ENCODE measurements at places on chromosomes 2 and 18. TPM values are rescaled to one million over a fixed set of nuclear protein-coding genes. Genes with fewer than 3 reads are reported as not detected.

FHOD3 gene
- 10.5 TPM for polyA plus RNA-seq

DNA sequence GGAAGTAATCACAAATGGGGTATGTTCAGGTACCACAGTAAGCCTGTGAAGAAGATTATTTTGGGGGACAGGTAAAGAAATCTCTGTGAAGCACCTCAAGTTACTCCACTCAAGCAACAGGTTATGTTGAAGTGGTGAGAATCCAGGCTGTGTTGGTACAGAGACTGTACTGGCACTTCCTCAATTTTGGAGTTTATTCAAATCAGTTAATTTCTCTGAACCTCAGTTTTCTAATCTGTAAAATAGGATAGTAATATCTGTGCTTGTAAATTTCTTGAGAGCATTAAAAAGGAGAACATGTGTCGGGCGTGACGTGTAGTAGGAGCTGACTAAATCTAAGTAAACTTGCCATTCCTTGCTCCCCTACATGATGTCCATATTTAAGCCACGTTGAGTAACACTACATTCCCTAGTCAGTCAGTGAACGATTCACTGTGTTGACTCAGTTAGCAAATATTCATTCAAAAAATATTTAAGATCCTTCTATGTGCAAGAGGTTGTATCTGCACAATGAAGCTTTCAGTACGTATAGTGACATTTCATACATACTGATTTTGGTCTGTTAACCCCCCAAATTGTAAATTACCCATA, 504.2 kb downstream of the ZEB2 start:
- H3K4me1 ChIP-seq = no peaks in the 10 kb centered on the region
- H3K27ac ChIP-seq = no peak overlapping the region
- no peaks in the 10 kb centered on the region for H3K36me3 ChIP-seq
- H3K27me3 ChIP-seq = no peaks in the 10 kb centered on the region
- H3K4me3 ChIP-seq = no peak overlapping the region

DNA sequence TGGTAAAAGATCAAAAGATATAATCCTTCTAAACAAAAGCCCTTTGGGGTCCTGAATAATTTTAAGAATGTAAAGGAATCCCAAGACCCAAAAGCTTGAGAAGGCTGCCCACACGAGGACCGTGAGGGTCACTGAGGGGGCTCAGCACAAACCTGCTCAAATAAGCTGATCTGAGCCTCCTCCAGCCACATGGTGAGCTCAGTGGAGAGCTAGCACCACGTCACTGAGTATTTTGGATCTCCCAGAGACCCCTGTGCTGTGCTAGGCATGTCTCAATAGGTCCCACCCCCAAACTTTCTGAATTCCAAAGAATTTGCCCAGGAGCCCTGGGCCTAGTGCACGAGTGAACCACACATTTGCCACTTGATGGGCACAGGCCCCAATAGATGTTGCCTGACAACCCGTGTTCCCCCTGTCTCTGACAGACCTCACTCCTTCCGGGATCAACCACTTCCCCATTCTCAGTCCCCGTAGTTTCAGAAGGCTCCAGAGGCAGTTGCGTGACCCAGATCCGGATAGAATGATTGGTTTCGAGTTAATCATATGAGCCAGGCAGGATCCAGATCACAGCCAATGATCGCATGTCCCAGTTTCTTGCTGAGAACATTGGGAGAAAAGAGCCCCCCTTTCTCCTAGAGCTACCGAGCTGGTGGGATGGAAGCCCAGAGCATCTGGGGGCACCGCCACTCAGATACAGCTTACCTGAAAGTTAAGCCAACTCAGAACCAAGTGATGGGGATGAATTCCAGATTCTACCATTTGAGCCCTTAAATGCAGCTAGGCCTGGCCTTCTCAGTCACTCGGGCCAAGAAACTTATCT, 203.8 kb downstream of the TNS1 start:
- no peak overlapping the region for H3K27ac ChIP-seq
- peaks cover 8% of the 10 kb centered on the region for H3K4me1 ChIP-seq
- H3K4me3 ChIP-seq = no peak overlapping the region
- H3K27me3 ChIP-seq = no peaks in the 10 kb centered on the region

- peaks cover 31% of the 10 kb centered on the region for H3K36me3 ChIP-seq
- H3K4me1 ChIP-seq = peaks cover 29% of the 10 kb centered on the region
- no peaks in the 10 kb centered on the region for H3K27me3 ChIP-seq
- peak overlapping the region; percentile 47 for H3K27ac ChIP-seq
- DNase-seq = no peak
Observed at GRCh38 chr2:86213699-86214502, 14.6 kb downstream of the MRPL35 start.

DNA sequence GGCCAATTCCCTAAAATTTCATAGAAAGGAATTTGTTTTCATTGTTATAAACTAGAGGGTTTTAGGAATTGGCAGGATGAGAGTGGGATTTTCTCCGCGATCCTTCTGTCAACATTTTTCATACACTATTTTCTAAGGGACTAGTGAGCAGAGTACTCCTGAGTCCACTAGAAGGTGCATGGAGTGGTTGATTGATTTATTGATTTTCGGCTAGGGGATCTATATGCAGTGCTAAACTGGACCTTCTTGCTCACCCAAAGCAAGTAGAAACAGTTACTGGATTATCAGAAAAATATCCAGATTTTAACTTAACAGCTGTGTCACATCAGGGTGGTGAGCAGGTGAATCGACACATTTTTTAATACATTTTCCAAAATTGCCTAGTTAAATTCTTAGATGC, 159.9 kb upstream of the DTNA start:
- no peaks in the 10 kb centered on the region for H3K4me1 ChIP-seq
- H3K27me3 ChIP-seq = no peaks in the 10 kb centered on the region
- no peaks in the 10 kb centered on the region for H3K36me3 ChIP-seq
- no peak overlapping the region for H3K27ac ChIP-seq
- no peak overlapping the region for H3K4me3 ChIP-seq

- H3K27ac ChIP-seq = no peak overlapping the region
- no peaks in the 10 kb centered on the region for H3K36me3 ChIP-seq
- no peaks in the 10 kb centered on the region for H3K4me1 ChIP-seq
- H3K4me3 ChIP-seq = no peak overlapping the region
Observed at GRCh38 chr18:24679062-24679461, 218.6 kb downstream of the HRH4 start.

DNA sequence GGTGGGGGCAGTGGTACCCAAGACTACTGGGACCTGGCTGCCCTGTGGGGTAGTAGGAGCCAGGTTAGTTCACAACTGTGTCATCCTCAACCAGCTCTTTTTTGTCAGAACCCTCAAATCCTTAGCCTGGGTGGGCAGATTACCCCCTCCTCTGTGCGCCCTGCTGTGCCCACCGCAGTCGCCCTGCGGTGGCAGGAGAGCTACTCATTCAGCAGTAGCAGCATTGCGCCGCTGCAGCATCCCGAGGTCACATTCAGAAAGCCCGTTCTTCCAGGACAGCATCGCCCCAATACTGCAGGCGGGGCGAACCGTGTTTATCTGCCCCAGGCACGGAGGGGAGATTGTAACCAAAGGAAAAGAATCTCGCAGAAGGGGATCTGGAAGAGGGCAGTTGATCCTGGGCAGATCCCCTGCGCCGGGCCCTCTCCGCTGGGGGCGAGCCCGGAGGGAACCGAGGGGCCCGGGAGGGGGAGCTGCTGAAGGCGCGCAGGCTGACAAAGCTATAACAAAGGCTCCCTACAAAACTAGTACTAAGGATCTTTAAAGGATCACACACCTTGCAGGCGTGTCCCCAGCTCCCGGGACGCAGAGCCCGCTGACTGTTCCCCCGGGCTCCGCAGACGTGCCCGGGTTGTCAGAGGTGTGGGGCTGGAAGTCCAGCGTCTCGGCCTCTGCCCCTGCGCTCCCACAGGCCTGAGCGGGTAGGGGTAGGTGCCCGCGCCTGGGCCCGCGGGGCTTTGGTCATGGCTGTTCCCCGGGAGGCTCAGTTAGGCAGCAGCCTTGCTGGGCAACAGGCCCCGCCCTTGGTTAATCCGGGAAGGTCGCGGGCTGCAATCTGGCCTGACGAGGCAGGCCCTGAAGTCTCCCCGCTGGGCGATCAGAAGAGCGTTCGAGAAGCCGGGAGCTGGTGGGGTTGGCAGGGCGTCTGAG, 13.2 kb downstream of the POU3F3 start:
- H3K36me3 ChIP-seq = no peaks in the 10 kb centered on the region
- no peaks in the 10 kb centered on the region for H3K4me1 ChIP-seq
- no peak for DNase-seq
- peaks cover 100% of the 10 kb centered on the region for H3K27me3 ChIP-seq

LRP1B gene
- 1.0 TPM for polyA plus RNA-seq

WDSUB1 gene
- polyA plus RNA-seq = 13.7 TPM

ACTG2 gene
- polyA plus RNA-seq = 913 TPM

CCL20 gene
- polyA plus RNA-seq = 11.4 TPM

DNA sequence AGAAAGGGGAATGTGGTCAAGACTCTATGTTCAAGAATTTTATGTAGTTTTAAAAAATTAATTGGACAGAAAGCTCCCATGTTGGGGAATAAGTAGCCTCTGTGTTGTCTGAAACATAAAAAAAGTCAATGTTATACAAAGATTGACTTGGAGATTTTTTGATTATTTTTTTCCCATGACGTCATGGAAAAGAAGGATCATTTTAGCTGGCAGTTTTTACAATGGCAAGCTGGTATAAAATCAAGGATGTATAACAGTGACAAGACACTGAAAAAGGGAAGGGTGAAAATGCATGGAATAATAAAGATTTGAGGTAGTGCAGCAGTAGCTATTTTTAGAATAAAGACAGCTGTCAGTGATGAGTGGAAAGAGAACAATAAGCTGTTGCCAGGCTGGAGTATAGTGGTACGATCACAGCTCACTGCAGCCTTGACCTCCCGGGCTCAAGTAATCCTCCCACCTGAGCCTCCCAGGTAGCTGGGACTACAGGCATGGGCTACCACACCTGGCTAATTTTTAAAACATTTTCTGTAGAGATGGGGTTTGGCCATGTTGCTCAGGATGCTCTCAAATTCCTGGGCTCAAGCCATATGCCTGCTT, 9.2 kb downstream of the SLC39A10 start:
- no peak for DNase-seq
- peaks cover 6% of the 10 kb centered on the region for H3K4me1 ChIP-seq
- H3K36me3 ChIP-seq = no peaks in the 10 kb centered on the region
- H3K27me3 ChIP-seq = no peaks in the 10 kb centered on the region

DNA sequence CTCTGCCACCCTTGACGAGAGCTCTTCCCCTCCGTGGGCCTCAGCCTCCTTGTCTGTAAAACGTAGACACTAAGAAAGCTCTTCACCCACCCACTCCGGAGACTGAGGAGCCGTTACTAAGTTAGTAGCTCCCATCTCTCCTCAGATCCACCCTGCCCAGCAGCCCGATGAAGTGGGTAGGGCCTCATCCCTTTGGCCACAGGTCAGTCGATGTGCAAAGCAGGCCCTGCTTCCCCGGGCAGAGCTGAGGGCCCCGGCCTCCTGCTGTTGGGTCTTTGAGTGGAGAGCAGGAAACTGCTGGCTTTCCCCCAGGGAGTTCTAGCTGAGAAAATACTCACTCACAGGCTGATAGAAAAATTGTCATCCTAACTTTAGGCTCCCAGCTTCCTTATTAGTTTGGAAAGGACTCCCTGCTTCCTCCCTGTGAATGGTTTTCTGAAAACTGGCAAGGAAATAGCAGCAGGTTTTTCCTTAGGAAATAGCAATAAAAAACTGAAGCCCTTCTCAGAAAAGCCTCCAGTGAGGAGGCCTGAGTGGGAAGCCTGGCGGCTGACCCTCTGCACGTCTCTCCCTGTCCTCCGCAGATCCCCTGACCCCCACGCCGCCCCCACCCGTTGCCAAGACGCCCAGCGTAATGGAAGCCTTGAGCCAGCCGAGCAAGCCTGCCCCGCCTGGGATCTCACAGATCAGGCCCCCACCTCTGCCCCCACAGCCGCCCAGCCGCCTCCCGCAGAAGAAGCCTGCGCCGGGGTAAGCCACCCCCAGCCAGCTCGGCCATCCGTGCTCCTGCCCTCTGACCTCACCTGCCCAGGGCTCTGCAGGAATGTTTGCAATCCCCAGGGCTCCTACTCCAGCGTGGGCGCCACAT, 30.2 kb downstream of the ITGB1BP1 start:
- no peak for DNase-seq
- no peak overlapping the region for H3K27ac ChIP-seq
- peaks cover 61% of the 10 kb centered on the region for H3K36me3 ChIP-seq

- no peaks in the 10 kb centered on the region for H3K27me3 ChIP-seq
- no peak overlapping the region for H3K27ac ChIP-seq
- no peaks in the 10 kb centered on the region for H3K36me3 ChIP-seq
- DNase-seq = no peak
- H3K4me3 ChIP-seq = no peak overlapping the region
Observed at GRCh38 chr18:74623047-74623816, 25.6 kb downstream of the ZNF407 start.

DNA sequence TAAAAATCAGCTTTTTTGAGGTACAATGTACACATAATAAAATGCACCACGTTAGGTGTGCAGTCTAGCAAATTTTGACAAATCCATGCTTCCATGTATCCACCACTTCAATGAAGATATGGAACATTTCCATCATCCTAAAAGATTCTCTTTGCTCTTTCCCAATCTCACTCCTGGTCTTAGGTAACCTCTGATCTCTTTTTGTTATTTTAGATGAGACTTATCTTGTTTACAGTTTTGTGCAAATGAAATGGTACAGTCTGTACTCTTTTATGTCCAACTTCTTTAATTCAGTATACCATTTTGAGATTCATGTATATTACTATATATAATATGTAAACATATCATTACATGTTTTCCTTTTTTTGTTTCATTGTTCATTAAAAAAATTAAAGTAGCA, 16.3 kb upstream of the SERPINB5 start:
- no peak overlapping the region for H3K4me3 ChIP-seq
- H3K36me3 ChIP-seq = no peaks in the 10 kb centered on the region
- no peak overlapping the region for H3K27ac ChIP-seq

GRCh38 chr2:101145406-101145805, 5.8 kb downstream of the TBC1D8 start:
- DNase-seq = no peak
- H3K4me3 ChIP-seq = no peak overlapping the region
- H3K4me1 ChIP-seq = peaks cover 6% of the 10 kb centered on the region
- no peaks in the 10 kb centered on the region for H3K36me3 ChIP-seq
- H3K27me3 ChIP-seq = peaks cover 2% of the 10 kb centered on the region

- no peak overlapping the region for H3K27ac ChIP-seq
- no peak for DNase-seq
- no peaks in the 10 kb centered on the region for H3K36me3 ChIP-seq
- no peaks in the 10 kb centered on the region for H3K27me3 ChIP-seq
- no peaks in the 10 kb centered on the region for H3K4me1 ChIP-seq
- no peak overlapping the region for H3K4me3 ChIP-seq
Observed at GRCh38 chr2:179677077-179677688, 184.2 kb downstream of the ZNF385B start.

PSMD14 gene
- 35.9 TPM for polyA plus RNA-seq

- no peaks in the 10 kb centered on the region for H3K4me1 ChIP-seq
- no peaks in the 10 kb centered on the region for H3K36me3 ChIP-seq
- no peak for DNase-seq
- H3K27me3 ChIP-seq = no peaks in the 10 kb centered on the region
- no peak overlapping the region for H3K27ac ChIP-seq
- no peak overlapping the region for H3K4me3 ChIP-seq
Observed at GRCh38 chr18:25029802-25030201, 322.2 kb downstream of the ZNF521 start.

GRCh38 chr2:111640480-111640879, 243.5 kb downstream of the ANAPC1 start:
- no peaks in the 10 kb centered on the region for H3K27me3 ChIP-seq
- no peak overlapping the region for H3K27ac ChIP-seq
- no peaks in the 10 kb centered on the region for H3K36me3 ChIP-seq
- H3K4me3 ChIP-seq = no peak overlapping the region

- no peaks in the 10 kb centered on the region for H3K4me1 ChIP-seq
- no peak overlapping the region for H3K4me3 ChIP-seq
- H3K36me3 ChIP-seq = no peaks in the 10 kb centered on the region
- H3K27me3 ChIP-seq = no peaks in the 10 kb centered on the region
- DNase-seq = no peak
- no peak overlapping the region for H3K27ac ChIP-seq
Observed at GRCh38 chr2:124319577-124319976, 294.5 kb downstream of the CNTNAP5 start.
